ENCODE measurements at places on chromosomes 1 and 21.

- no peak for DNase-seq
- H3K27me3 ChIP-seq = no peaks in the 10 kb centered on the region
- no peaks in the 10 kb centered on the region for H3K4me1 ChIP-seq
- no peak overlapping the region for H3K27ac ChIP-seq
- no peaks in the 10 kb centered on the region for H3K36me3 ChIP-seq
These were observed 119.0 kb upstream of the DPT start for GRCh38 chr1:168848051-168848450.

DNA sequence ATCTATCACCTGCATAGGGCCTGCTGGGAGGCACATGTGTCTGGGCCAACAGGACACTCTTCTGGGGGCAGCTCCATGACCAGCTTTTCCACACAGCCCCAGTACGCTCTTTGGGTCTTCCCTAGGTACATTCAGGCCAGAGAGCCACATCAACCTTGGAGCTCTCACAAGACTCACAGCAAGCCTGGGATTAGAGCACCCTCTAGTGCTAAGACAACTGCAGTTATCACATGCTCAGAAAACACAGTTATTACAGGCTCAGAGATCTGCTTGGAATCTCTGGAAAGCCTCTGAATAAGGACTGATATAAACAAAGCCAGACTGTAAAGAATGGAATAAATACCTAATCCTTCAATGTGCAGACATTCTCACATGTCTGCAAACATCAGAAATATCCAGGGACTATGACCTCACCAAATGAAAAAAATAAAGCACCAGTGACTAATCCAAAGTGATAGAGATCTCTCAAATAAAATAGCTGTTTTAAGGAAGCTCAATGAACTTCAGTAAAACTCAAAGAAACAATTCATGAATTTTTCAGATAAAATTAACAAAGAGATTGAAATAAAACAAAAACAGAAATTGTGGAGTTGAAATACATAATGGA, 563.9 kb upstream of the NR5A2 start:
- no peak overlapping the region for H3K4me3 ChIP-seq
- no peak overlapping the region for H3K27ac ChIP-seq
- DNase-seq = no peak
- no peaks in the 10 kb centered on the region for H3K36me3 ChIP-seq
- H3K27me3 ChIP-seq = no peaks in the 10 kb centered on the region
- no peaks in the 10 kb centered on the region for H3K4me1 ChIP-seq

DNA sequence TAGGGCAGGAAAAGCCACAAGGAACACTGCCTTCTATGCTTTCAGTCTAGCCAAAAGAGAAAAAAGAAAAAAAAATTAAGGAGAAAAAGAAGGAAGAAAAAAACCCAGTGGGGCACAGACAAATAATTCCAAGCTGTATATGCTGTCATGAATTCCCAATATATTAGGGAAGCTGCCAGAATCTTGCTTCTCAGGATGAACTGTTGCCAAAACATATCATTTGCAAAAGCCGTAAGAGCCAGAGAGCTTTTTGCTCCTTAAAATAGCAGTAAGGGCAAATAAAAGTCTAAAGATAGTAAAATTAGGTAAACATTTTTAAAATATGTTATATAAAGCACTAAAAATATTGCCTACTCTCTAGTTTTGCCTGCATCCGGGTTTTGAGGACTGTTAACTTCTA, 52.1 kb downstream of the PGM1 start:
- H3K4me1 ChIP-seq = no peaks in the 10 kb centered on the region
- no peak overlapping the region for H3K4me3 ChIP-seq
- no peak overlapping the region for H3K27ac ChIP-seq
- no peaks in the 10 kb centered on the region for H3K27me3 ChIP-seq

DNA sequence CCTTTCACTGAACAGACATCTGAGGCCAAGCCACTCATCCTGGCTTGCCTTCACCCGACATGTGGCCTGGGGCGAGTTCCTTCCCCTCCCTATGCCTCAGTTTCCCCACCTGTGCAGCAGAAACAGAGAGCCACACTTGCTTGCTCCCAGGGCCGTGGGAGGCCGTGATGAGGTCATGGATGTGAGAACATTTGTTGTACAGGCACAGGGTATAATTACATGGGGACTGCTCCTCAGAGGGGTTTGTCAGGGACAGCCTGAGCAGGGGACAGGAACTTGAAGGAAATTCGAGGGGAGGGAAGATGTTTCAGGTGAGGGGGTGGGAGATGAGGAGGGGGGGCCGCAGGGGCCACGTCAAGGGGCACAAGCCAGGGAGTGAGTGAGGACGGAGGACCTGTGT, 56.1 kb downstream of the ALPL start:
- DNase-seq = no peak
- no peaks in the 10 kb centered on the region for H3K36me3 ChIP-seq
- no peak overlapping the region for H3K4me3 ChIP-seq
- no peak overlapping the region for H3K27ac ChIP-seq

DNA sequence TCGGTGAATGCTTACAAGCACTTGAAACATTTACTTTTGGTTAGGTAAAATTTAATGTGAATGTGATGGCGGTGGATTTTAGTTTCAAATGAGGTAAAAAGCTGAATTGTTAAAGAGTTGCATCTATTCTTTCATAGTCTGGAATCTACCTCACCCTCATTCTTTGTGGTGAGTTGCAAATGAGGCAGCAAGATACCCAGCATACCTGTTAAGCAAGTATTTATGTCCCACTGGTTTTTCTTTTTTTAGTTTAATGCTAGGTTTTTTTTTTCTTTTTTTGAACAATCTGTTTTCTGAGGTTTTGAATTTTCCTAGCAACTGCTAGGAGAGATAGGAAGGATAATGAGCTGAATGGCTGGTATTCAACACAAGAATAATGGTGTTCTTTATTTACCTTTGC, 127.9 kb upstream of the CACYBP start:
- H3K27ac ChIP-seq = no peak overlapping the region
- H3K27me3 ChIP-seq = no peaks in the 10 kb centered on the region
- no peak for DNase-seq
- H3K4me3 ChIP-seq = no peak overlapping the region

GRCh38 chr1:160264795-160265307, 2.5 kb upstream of the DCAF8 start:
- peaks cover 4% of the 10 kb centered on the region for H3K4me1 ChIP-seq
- H3K27me3 ChIP-seq = no peaks in the 10 kb centered on the region
- H3K27ac ChIP-seq = no peak overlapping the region
- H3K36me3 ChIP-seq = no peaks in the 10 kb centered on the region

GRCh38 chr1:216883518-216883917, 160.3 kb upstream of the ESRRG start:
- H3K27ac ChIP-seq = no peak overlapping the region
- DNase-seq = no peak
- H3K4me1 ChIP-seq = no peaks in the 10 kb centered on the region
- no peaks in the 10 kb centered on the region for H3K36me3 ChIP-seq
- no peaks in the 10 kb centered on the region for H3K27me3 ChIP-seq

GRCh38 chr1:185077374-185077773, 32.0 kb downstream of the RNF2 start:
- H3K36me3 ChIP-seq = no peaks in the 10 kb centered on the region
- no peaks in the 10 kb centered on the region for H3K4me1 ChIP-seq
- no peaks in the 10 kb centered on the region for H3K27me3 ChIP-seq
- H3K4me3 ChIP-seq = no peak overlapping the region
- no peak for DNase-seq

DNA sequence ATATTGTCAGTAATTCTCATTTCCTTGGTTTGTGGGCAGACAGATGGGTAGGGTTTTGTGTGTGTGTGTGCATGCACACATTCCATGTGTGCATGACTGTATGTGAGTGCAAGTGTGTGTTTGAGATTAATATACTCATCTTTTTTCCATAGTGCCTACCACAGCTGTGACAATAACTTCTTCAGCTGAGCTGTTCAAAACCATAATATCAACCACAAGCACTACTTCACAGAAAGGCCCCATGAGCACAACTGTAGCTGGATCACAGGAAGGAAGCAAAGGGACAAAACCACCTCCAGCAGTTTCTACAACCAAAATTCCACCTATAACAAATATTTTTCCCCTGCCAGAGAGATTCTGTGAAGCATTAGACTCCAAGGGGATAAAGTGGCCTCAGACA, 149.3 kb downstream of the ADGRL2 start:
- DNase-seq = no peak
- no peak overlapping the region for H3K4me3 ChIP-seq
- H3K36me3 ChIP-seq = no peaks in the 10 kb centered on the region

DNA sequence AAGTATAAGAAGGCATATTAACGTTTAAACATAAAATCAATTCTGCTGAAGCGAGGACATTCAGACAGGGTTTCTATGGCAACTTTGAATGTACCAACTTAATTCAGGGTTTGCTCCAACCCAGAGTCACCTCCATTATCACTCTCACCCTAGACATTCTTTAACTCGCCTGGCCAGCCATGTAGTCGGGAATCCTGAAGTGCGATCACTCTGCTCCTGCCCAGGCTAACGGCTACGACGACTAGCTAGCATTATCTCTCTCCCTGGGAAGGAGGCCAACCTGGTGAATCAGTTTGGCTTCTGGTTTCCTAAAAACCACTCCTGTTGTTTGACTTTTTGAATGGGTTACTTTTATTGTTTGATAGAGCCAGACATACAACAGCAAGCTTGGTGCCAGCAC, 38.9 kb upstream of the ZBTB18 start:
- DNase-seq = peak; percentile 8
- H3K4me3 ChIP-seq = no peak overlapping the region
- H3K4me1 ChIP-seq = no peaks in the 10 kb centered on the region

- no peaks in the 10 kb centered on the region for H3K27me3 ChIP-seq
- no peak overlapping the region for H3K4me3 ChIP-seq
- no peaks in the 10 kb centered on the region for H3K36me3 ChIP-seq
- no peak for DNase-seq
- H3K27ac ChIP-seq = no peak overlapping the region
These were observed 47.2 kb downstream of the ADAMTS1 start for GRCh38 chr21:26797878-26798456.

GRCh38 chr1:62608905-62609304, 11.6 kb downstream of the ANGPTL3 start:
- no peaks in the 10 kb centered on the region for H3K4me1 ChIP-seq
- no peak for DNase-seq
- H3K27ac ChIP-seq = no peak overlapping the region
- H3K27me3 ChIP-seq = no peaks in the 10 kb centered on the region
- no peaks in the 10 kb centered on the region for H3K36me3 ChIP-seq

- H3K4me3 ChIP-seq = no peak overlapping the region
- H3K4me1 ChIP-seq = peaks cover 6% of the 10 kb centered on the region
- no peaks in the 10 kb centered on the region for H3K27me3 ChIP-seq
These were observed 40.9 kb downstream of the MORN1 start for GRCh38 chr1:2350501-2350900.

GRCh38 chr1:27547220-27548116, 56.5 kb downstream of the AHDC1 start:
- no peak overlapping the region for H3K27ac ChIP-seq
- H3K4me1 ChIP-seq = peaks cover 6% of the 10 kb centered on the region
- no peak overlapping the region for H3K4me3 ChIP-seq
- H3K27me3 ChIP-seq = no peaks in the 10 kb centered on the region
- no peaks in the 10 kb centered on the region for H3K36me3 ChIP-seq

DNA sequence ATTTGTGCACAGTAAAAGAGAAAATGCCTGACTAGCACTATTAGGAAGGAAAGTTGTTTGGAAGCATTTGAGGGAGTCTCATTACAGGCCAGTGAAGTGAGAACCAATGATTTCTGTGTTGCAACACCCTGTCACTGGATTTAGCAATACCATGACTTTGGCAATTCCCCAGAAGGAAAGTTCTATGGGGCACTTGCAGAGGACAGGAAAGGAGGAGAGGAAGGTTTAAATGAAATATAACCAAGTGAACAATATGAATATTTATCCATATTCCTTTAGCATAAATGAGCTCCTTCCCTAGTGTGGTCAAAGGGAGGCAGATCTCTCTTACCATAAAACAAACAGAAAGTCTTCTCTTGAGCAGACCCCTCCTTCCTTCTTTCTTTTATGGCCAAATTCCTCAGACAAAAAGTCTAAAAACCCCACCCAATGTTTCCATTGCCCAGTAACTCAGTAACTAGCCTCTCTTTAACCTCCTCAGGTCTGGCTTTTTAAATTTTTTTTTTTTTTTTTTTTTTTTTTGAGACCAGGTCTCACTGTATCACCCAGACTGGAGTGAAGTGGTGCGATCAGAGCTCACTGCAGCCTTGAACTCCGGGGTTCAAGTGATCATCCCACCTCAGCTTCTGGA, 5.5 kb downstream of the TLR5 start:
- no peak overlapping the region for H3K4me3 ChIP-seq
- H3K36me3 ChIP-seq = no peaks in the 10 kb centered on the region
- DNase-seq = peak; percentile 72
- H3K4me1 ChIP-seq = peaks cover 8% of the 10 kb centered on the region
- no peaks in the 10 kb centered on the region for H3K27me3 ChIP-seq
- no peak overlapping the region for H3K27ac ChIP-seq

DNA sequence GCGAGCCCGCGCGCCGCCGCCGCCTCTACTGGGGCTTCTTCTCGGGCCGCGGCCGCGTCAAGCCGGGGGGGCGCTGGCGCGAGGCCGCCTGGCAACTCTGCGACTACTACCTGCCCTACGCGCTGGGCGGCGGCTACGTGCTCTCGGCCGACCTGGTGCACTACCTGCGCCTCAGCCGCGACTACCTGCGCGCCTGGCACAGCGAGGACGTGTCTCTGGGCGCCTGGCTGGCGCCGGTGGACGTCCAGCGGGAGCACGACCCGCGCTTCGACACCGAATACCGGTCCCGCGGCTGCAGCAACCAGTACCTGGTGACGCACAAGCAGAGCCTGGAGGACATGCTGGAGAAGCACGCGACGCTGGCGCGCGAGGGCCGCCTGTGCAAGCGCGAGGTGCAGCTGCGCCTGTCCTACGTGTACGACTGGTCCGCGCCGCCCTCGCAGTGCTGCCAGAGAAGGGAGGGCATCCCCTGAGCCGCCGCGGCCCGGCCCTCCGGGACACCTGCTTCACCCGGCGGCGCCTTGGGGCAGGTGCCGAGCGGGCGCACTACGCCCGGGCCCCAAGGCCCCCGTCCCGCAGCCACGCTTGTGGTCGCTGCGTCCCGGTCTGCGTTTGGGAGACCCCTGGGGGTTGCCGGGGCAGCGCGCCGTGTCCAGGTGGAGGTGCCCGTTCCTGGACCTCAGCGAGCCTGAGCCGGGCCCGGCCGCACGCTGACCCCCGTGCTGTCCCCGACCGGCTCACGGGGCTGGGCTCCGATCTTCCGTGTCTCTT, 944 bp downstream of the B3GALT6 start:
- H3K27me3 ChIP-seq = no peaks in the 10 kb centered on the region
- no peak overlapping the region for H3K27ac ChIP-seq
- no peak for DNase-seq

All from prostate gland (tissue), 2 donors.